NCI-H1417 treated with DMSO at 0.1 percent for 48 hours (cell line): ENCODE measurements at places on chromosomes 5 and 9.

- DNase-seq = no peak
Measured at GRCh38 chr5:139246394-139246793, 47.1 kb upstream of the MATR3 start.

DNA sequence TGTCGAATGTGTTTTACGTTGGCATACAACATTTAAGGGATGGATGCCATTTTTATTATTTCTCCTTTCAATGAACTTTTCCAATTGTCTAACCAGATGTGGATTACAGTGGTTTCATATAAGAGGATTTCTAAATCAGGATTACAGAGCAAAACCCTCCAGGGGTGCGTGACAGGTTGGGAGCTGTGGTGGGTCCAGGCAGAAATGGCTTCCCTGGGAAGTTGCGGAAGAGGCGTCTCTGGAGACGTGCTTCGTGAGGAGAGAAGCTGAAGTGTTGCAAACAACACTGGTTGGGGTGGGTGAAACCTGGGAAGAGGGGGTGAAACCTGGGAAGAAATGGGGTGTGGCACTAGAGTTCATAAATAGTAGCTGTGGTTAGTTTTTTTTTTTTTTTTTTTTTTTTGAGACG, 4.5 kb upstream of the RPL26L1 start:
- no peak for DNase-seq

DNA sequence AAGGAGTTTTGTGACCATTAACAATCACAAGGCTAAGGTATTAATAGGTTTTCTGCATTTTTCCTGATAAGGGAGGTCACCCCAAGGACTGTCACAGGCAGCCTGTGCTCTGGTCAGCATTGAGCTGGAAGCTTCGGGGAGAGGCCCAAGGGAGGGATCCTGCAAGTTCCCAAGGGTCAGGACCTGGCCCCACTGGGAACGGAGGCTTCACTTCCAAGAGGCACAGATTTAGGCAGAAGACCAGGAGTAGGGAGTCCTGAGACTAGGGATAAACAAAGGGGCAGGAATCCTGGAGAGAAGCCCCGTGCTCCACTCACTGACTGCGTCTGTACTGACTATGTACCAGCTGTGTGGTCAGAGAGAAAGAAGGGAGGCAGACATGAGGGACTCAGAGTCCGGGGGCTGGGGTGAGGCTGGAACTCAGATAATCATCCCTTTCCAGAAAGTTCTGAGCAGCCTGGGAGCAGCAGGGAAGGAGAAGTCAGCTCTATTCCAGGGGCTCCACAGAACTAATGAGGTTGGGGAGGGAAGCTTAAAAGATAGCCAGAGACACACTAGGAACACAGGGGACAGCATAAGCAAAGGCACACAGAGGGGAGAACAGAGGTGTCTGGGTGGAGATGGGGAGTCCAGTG, 37.8 kb downstream of the B4GALT1 start:
- no peak for DNase-seq

GRCh38 chr9:134221273-134222017, 57.1 kb upstream of the RNU6ATAC start:
- DNase-seq = no peak

DNA sequence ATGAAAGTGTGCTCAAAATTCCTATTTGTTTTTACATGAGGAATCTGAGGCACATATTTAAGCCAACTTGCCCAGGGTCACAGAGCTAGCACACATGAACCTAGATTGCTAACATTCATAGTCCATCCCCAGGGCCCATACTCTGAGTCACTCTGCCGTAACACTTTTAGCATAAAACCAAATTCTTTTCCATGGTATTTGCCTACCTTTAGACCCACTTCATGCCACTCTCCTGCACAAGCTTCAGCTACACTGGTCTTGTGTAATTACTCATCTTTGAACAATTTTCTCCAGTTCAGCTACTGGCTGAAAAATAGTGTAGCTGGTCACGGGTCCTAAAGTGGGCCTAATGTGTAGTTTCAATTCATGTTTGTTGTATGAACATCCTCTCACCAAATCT, 200.7 kb downstream of the SLC12A2 start:
- no peak for DNase-seq
